ENCODE measurements at places on chromosomes 2 and 18.

GRCh38 chr2:242075168-242075567 lies 205.6 kb downstream of the RTP5 start:
- DNase-seq, result no peak

DNA sequence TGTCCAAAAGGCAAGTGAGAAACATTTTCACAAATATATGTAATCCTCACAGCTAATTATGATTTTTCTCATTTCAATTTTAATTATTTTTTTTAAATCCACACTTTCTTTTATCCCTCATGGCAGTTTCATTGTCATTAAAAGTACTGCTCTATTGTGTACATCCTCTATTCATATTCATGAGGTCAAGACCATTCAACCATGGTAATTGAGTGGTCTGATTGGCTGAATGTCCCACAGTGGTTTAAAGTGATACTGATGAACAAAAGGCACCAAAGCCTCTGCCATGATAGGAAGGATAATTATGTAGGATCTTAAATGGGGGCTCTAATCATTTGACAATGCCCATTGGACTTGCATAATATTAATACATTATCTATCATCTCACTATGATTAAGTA lies 108.4 kb upstream of the EPHA4 start:
- DNase-seq, result no peak

GRCh38 chr18:69897397-69898108 lies 50.1 kb downstream of the CD226 start:
- DNase-seq, result no peak

DNA sequence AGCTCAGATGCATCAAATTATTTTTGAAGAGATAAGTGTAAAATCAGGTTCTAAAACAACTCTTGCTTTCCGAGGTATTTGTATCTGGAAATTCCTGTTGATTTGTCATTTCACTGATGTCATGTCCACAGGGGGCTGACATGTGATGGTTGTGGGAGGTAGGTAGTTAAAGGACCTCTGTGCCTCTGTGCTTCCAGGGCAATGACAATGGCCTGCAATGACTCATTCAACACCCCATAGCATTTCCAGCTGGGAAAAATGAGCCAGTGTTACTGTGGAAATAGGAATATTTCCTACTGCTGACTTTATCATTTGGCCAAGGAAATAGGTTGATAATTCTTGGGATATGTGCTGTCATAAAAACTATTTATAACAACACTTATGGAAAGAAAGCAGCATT lies 86.2 kb upstream of the CCDC195 start:
- no peak for DNase-seq

- DNase-seq, result peak; percentile 83
Observed at GRCh38 chr18:13221869-13222855, 3.6 kb downstream of the LDLRAD4 start.

GRCh38 chr2:22995576-22995975 lies 389.4 kb upstream of the KLHL29 start:
- DNase-seq, result no peak

- no peak for DNase-seq
Observed at GRCh38 chr2:120469426-120469825, 123.5 kb downstream of the INHBB start.

GRCh38 chr2:33380719-33381118 lies 95.7 kb upstream of the RASGRP3 start:
- no peak for DNase-seq

- no peak for DNase-seq
Observed at GRCh38 chr18:390741-391478, 109.6 kb downstream of the COLEC12 start.

DNA sequence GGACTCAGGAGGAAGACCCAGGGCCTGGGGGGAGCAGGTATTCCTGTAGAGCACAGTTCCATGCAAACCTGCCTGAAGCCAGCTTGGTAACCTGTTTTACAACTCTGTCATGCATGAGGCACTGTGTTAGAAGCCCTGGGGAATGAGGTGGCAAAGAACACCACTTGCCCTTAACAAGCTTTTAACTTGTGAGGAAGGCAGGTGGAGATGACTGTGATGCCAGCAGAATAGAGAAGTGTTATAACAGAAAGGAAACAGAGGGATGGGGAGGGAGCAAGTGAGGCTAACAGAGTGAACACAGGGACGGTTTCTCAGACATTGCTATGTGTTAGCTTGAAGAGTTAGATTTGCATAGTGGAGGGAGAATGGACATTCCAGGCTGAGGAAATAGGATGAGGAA lies 11.5 kb upstream of the IL1A start:
- DNase-seq, result no peak

- DNase-seq, result no peak
Observed at GRCh38 chr2:70580352-70580751, 26.7 kb upstream of the TGFA start.

GRCh38 chr18:63234841-63235240 lies 84.7 kb downstream of the BCL2 start:
- no peak for DNase-seq

DNA sequence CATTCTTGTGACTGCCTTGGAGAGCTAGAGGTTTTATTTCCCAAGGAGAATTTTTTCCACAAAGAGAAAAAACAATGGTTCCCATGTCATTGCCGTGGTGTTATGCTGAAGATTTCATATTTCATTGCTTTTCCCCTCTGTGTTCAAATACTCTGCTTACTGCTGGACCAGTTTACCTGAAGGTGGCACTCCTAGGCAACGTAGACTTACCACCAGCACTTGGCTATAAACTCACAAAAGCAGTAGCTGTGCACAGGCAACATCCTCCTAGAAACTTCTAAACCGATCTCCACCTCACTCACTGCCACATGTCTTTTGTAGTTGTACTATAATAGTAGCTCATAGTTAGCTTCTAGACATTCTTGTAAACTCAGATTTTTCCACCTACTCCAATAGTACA lies 1319.7 kb upstream of the CRIM1 start:
- DNase-seq, result no peak
